Germinal center (tissue), 1 donor: ENCODE measurements at places on chromosomes 12 and 14.

- no peak for DNase-seq
Observed at GRCh38 chr12:109833307-109834189, at the start of gene TRPV4. Gene TRPV4, minus strand, starts transcription at chr12:109833398. Its CDS starts 18,602 bp downstream, at chr12:109814796.

DNA sequence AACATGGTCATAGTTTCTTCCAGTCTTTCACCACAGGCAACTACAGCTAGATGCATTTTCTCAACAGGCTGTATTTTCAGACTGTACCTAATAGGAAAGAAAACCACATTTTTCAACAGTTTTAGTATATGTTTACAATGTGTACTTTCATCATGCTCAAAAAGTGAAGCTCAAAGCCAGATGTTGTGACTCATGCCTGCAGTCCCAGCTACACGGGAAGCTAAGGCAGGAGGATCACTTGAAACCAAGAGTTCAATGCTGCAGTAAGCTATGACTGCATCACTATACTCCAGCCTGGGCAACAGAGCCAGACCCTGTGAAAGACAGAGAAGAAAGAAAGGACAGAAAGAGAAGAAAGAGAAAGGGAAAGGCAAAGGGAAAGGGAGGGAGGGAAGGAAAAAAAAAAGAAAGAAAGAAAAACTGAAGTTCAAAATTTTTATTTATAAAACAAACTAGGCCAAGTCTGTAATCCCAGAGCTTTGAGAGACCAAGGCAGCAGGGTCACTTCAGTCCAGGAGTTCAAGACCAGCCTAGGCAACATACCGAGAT, 25.5 kb downstream of the GXYLT1 start:
- DNase-seq, result no peak

- DNase-seq, result peak; percentile 19
Observed at GRCh38 chr14:53149668-53150316, 3.3 kb downstream of the DDHD1 start.

- no peak for DNase-seq
Observed at GRCh38 chr14:73567951-73568885, 795 bp upstream of the ACOT2 start.

GRCh38 chr12:44459569-44459968, 416.5 kb downstream of the NELL2 start:
- no peak for DNase-seq
